ENCODE measurements at places on chromosomes 16 and 17.

- peak; percentile 83 for DNase-seq
Observed at GRCh38 chr17:40538019-40538935, 27.0 kb downstream of the CCR7 start.

- DNase-seq = peak; percentile 98
Observed at GRCh38 chr16:1492923-1493745, at the start of gene TELO2. Gene TELO2 (plus strand): TSS chr16:1493360. CDS start chr16:1494282, 922 bp downstream.

DNA sequence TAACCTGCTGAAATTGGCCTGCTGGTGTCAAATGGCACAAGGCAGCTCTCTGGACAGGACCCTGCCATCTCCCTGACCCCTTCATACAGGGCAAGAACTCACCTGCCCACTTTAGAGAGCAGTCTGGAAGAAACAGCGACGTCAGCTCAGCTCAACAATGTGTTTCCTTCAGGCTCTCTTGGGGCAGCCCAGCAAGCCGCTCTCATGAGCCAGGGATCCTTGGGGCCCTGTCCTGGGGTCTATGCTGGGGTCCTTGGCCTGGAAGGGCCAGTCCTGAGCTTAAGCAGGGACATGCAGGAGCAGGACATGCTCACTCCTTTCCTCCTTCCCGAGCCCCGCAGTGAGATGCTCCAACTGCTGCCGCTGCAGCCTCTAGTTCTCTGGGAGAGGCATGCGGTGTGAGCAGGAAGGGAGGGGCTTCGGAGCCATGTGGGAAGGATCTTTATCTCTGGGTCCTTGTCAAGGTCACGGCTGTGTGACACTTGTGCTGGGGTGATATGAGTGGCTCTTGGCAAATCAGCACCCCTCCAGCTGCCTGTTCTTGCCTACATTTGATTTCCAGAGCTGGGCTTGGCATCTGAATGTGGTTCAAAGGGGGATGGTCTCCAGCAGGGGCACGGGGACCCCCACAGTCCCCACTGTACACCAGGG is 3.4 kb downstream of the C1QTNF1 start:
- DNase-seq = no peak

- no peak for DNase-seq
Observed at GRCh38 chr17:76469076-76469990, 1.9 kb downstream of the AANAT start.

DNA sequence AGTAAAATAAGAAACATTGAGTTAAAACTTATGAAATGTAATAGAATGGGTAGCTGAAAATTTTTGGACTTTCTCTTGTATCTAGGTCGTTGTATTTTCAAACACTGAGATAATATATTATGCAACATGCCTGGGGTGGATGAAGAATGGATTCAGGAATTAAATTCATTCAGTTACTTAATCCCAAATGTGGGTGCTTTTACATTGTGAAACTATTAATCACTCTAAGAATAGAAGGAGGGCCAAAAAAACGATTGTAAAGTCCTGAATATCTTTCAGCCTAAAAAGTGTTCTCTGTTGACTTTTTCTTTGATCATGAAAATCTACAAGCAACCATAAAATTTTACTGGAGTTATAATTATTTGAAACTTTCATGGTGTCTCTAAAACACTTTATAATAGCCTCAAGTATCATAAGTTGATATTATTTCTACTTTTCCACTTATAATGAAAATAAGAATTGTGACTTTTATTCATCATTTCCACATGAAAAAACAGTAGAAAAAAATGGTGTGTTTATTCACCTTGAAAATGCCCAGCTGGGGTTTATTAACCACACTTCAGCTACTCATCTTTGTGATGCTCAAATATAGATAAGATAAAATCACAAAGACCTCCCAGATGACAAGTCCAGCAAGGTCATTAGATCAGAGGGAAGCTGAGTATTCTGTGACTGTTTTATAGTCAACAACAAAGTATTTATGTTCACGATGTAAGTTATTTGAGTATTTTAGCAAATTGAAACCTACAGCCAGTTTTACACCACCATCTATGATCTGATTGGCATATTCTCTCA is 619.9 kb upstream of the SOX9 start:
- no peak for DNase-seq

GRCh38 chr17:3770466-3770865 is 30.5 kb downstream of the ITGAE start:
- DNase-seq = no peak

GRCh38 chr17:77527409-77527808 is 386.6 kb downstream of the SEC14L1 start:
- no peak for DNase-seq
